ENCODE measurements at places on chromosomes 16 and 17.

GRCh38 chr16:59658572-59658971 lies 924.5 kb upstream of the GOT2 start:
- no peak for DNase-seq

GRCh38 chr17:61701334-61701733 lies 110.3 kb upstream of the NACA2 start:
- no peak for DNase-seq

- no peak for DNase-seq
Measured at GRCh38 chr16:54429029-54429428, 142.4 kb upstream of the IRX3 start.

DNA sequence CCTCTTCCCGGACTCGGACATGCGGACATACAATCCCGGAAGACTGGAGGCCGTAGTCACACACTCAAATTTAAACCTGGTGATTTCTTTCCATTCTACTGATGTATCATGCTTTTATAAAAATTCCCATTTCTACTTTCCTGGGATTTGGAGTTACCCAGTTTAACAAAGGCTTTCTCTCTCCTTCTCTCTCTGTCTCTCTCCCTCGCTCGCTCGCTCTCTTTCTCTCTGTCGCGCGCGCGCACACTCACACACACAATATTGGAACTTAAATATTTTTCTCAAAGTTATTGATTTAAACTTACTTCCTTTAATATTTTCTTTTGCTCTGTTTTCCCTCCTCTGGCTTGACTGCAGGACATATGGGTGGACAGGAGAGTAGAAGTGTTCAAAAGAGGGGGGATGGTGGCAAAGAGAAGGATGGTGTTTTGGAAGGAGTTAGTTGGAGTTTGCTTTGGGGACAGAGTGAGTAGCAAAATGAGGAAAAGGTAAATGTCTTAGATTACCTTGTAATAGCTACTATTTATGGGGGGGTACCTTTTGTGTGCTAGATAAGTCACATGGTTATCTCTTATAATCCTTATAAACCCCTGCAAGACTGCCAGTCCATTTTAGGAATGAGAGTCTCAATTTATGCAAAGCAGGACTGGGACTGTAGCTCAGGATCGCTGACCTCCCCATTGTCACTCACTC lies 878 bp upstream of the TRIM25 start:
- DNase-seq = no peak

DNA sequence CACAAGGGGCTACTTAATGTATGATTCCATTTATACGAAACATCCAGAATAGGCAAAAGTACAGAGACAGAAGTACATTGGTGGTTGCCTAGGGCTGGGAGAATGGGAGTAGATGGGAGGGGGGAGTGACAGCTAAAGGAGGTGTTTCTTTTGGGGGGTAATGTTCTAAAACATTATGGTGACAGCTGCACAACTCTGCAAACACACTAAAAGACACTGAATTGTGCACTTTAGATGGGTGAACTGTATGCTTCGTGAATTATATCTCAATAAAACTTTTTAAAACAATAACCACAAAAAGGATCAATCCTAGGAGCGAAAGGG lies 661 bp downstream of the LYRM9 start:
- DNase-seq = no peak

GRCh38 chr17:46873941-46874645 lies 22.7 kb downstream of the WNT9B start:
- no peak for DNase-seq

- DNase-seq = no peak
Measured at GRCh38 chr17:17175917-17176316, 30.2 kb downstream of the PLD6 start.

DNA sequence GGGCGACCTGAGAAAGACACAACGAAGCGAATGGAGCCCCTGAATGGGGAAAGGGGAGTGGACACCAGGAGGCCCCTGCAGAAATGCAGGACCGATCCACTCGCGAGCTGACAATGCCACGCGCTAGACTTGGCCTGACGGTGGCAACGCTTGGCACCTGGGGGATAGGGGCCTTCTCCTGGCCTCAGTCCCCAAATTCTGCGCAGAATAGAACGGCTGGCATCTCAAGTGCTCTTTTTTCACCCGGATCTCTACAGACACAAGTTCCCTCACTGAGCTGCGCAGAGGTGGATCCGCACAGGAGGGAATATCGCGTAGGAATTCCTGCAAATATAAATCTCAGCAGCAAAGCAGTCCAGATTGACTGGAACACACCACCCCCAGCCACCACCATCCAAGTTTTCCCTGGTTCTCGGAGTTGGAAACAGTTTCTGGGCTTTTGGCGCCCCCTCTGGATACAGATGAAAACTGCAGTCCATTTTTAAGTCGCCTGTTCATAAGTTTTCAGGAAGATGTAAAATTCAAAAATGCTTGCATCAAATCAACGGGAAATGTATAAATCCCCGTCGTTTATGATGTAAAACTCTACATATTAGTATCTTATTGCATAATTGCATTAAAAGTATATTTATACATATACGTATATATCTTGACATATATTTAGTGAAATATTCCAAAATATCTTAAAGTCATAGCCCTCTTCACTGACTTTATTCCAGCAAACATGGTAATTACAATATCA lies 2.3 kb upstream of the SOX9 start:
- peak; percentile 31 for DNase-seq

DNA sequence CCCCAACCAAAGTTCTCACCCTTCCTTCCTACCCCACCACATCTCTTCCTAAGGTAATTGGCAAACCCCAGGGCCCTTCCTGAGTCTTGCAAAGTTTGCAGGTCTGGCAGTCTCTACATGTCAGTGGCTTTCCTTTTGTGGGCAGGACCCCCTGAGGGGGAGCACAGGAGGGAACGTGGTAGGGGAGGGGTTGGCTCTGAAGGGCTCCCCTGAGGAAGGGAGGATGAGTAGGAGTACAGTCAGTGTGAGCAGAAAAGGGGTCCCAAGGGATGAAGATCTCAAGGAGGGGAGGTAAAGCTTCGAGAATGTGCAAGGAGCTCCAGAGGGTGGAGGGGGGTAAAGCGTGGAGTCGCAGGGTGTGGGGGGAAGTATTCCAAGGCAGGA lies 206.9 kb downstream of the RAB11FIP4 start:
- DNase-seq = no peak

DNA sequence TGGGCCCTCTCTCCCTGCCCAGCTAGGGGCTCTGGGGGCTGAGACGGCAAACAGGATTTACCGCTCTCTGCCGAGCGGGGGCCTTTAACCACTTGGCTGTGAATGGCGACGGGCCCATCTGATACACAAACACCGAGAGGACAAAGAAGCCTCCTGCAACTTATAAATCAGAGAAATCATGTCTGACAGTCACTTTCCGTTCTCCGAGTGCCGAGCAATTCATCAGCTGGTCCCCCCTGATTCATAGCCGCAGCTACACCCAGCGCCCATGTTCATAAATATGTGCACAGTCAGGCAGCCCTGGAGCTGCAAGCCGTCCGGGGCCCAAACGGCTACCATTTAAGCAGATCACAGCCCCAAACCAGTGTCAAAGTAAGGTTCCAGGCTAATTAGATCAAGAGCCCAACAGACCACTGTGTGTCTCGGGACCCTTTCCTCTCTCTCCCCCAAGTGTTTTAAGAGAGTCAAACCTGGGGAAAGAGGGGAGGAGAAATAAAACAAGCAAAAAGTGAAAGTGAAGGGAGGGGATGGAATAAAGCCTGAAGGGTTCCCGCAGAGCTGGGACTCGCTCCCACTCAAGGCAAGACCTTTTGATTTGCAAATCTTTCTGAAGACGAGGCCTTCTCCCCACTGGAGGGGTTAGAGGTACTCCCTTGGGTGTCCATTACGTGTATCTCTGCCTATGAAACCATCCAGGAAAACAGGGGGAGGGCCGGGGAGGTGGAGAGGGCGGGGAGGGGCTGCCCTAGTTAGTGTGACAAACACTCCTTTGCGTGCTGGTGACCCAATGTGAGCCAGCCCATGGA lies 154.7 kb downstream of the C16orf78 start:
- DNase-seq = no peak

DNA sequence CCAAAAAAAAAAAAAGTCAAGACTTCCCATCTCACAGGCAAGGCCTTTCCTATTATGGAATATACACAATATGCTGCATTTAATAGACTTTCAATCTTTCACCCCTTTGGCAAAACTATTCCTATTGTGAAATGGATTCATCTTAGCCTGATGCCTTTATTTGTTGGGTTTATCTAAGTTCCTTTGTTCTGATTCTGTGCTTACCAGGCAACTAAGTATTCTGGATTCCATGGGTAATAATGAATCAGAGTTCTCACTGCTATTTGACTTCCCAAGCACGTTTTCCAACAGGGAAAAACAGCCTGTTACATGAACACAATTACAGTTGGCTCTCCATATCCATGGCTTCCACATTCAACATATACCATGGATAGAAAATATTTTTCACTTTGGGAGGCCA lies 135.5 kb downstream of the MYO1D start:
- no peak for DNase-seq

- DNase-seq = peak; percentile 76
Measured at GRCh38 chr16:85554889-85555718, 58.0 kb upstream of the GSE1 start.

GRCh38 chr17:32208436-32208835 lies 57.2 kb upstream of the RHBDL3 start:
- no peak for DNase-seq

- DNase-seq = peak; percentile 59
Measured at GRCh38 chr16:58236231-58236690, 38.4 kb upstream of the CSNK2A2 start.

- DNase-seq = no peak
Measured at GRCh38 chr17:80498920-80499410, 22.6 kb upstream of the NPTX1 start.

GRCh38 chr16:28084209-28084608 lies 20.7 kb upstream of the GSG1L start:
- no peak for DNase-seq

- DNase-seq = no peak
Measured at GRCh38 chr16:87338155-87338765, 21.1 kb upstream of the C16orf95 start.

- peak; percentile 86 for DNase-seq
Measured at GRCh38 chr17:42405963-42406495, 17.0 kb downstream of the CAVIN1 start.

DNA sequence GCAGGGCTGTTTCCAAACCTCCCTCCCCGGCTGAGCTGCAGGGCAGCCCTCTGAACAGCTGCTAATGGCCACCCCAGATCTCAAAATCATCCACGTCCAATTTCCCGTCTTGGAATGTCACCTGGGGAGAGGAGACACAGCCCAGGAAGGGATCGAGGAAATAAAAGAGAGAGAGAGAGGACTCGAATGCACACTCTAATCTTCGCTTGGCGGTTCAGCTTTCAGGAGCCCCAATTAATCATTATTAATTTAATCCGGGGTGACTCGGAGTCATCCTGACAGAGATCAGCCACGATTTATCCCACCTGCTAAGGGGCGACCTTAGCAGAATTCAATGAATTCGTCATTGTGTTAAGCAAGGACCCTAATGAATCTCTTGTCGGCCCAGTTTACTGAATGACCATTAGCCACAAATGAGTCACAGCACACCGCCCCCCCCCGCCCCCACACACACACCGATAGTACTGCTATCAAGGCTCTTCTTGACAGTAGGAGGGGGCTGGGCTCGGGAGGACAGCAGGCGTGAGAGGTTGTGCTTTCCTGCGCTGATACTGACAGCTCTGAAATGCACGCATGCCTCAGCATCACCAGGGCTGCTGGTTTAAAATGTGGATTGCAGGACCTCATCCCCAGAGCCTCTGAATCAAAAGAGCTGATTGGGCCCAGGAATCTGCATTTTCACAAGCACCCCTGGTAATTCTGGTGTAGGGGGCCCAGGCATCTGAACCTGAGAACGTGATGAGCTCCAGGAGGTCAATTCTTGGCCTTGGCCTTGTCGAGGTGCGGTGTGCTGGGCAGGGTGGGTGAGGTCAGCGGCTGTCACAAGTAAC lies 190.0 kb upstream of the CIBAR2 start:
- DNase-seq = no peak

- peak; percentile 45 for DNase-seq
Measured at GRCh38 chr16:84013787-84014569, 28.6 kb downstream of the SLC38A8 start.

- no peak for DNase-seq
Measured at GRCh38 chr17:78501241-78502036, 75.8 kb downstream of the DNAH17 start.

DNA sequence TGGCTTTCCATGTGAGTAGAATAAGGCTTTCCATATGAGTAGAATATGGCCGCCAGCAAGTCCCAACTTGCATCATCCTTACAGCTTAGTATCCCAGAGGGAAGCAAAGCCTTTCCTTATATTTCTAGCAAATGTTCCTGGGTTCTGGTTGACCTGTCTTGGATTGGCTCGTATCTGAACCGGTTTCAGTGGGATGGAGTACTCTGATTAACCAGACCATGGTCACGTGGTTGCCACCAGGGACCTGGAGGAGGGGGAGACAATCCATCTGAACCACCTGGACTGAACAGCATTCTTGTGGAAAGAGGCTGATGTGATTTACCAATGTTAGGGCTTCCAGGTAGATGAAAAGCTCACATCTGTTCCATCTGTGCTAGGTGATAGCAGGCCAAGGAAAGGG lies 89.0 kb downstream of the SHISA6 start:
- DNase-seq = no peak

GRCh38 chr17:51442088-51442865 lies 181.9 kb downstream of the UTP18 start:
- DNase-seq = no peak

Measured in CD4-positive, alpha-beta T cell treated with Interleukin-4 for 1 hour (primary cell).